NCI-H1694 treated with DMSO at 0.1 percent for 48 hours (cell line): ENCODE measurements at places on chromosomes 6 and 20.

DNA sequence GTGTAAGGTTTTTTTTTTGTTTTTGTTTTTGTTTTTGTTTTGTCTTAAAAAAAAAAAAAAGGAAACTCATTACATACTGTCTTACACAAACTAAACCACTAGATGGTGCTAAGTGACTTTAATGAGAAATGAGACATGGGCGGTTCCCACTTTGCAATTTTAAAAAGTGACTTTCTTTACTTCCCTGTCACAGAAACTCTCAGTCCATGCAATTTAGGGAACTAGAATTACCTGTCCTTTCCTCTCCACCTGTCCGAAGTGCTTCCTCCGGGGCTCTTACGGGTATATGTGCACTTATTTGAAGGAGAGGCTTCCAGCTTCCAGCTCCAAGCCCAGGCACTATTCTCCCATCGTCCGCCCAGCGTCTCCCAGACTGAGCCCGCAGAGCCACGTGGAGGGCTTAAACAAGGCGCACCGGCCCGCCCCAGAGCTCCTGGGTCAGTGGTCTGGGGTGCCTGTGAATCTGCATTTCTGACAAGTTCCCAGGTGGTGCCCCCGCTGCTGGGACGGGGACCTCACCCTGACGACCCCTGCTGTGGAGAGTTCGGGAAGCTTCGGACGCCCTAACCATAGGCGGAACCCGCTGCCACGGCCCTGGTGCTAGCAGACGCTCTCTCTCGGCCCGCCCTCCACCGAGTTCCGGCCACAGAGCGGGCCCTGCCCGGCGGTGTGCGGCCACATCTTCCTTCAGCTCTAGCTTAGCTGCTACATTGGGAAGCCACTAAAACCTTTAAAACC lies 26.1 kb downstream of the BFSP1 start:
- DNase-seq: peak; percentile 43

- DNase-seq: no peak
Observed at GRCh38 chr6:32337186-32337805, 34.4 kb downstream of the TSBP1 start.

DNA sequence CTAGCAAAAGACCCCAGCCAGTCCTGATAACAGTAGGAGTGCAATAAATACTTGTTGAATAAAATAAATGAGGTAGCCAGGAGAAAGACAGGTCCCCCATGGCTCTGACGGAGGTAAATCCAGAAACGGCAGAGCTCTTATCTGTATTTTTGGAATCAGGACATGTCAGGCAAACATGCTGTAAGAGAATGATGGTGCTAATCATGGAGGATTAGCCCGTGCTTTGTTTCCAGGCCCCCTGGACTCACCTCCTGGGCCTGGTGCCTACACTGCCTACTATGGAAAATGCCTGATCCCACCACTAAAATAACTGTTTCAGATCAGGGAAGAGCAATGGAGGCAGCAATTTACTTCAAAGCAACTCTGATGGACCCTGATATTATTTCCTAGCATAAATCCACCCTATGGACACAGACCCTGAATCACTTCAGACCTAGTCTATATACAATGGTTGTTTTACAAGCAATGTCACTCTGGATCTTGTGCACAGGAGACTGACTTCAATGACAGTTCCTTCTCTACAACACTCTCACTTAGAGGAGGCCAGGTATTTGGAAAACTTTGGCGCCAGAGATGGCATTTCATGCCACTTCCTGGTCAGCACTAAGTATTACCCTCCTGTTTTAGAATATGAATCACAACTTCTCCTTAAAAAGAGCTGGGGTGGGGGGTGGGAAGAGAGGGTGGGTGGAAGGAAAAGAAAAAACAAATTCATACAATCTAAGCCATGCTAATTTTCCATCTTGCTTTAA lies 6.4 kb downstream of the MRPL14 start:
- DNase-seq: no peak

- DNase-seq: no peak
Observed at GRCh38 chr20:63326314-63327230, 33.6 kb downstream of the COL20A1 start.

DNA sequence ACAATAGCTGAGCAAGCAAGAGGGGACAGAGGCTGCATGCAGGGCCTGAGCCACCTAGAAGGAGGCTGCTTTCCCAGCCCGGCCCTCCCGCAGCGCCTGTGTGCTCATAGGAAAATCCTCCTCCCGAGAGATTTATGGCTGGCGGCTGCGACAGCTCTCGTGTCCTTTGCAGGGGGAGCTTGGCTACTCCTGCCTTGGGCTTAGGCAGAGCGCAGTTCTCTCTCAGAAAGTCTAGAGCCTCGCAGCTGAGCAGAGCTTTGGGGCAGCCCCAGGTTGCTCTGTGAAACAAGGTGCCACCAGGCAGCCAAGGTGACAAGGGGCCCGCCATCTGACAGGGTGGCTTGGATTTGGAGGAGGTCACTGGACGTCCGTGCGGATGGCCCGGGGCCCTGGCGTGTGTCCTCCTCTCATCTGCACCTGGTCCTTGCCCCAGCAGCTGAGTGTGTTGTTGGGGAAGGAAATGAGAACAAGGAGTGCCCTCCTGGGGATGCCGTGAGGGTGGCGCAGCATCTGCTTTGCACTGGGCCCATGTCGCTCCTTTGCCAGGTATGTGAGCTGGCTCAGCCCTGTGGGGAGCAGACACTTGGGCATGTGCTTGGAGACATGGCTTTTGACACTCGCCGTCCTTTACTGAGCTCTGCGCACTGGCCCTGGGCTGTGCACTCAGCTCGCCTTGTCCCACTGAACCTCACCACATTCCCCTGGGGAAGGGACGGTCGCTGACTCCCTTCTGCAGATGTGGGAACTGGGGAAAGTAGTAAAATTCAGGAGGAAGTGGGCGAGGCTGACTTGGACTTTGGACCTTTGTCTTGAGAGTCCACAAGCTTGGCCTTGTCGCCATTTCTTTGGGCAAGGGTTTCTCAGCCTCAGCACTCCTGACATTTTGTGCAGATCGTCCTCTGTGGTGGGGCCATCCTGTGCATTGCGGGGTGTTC lies 41.9 kb downstream of the EDN3 start:
- DNase-seq: no peak

- DNase-seq: no peak
Observed at GRCh38 chr6:54093326-54093948, 17.8 kb upstream of the MLIP start.

GRCh38 chr6:42366011-42366705 lies 85.6 kb downstream of the TRERF1 start:
- DNase-seq: no peak

DNA sequence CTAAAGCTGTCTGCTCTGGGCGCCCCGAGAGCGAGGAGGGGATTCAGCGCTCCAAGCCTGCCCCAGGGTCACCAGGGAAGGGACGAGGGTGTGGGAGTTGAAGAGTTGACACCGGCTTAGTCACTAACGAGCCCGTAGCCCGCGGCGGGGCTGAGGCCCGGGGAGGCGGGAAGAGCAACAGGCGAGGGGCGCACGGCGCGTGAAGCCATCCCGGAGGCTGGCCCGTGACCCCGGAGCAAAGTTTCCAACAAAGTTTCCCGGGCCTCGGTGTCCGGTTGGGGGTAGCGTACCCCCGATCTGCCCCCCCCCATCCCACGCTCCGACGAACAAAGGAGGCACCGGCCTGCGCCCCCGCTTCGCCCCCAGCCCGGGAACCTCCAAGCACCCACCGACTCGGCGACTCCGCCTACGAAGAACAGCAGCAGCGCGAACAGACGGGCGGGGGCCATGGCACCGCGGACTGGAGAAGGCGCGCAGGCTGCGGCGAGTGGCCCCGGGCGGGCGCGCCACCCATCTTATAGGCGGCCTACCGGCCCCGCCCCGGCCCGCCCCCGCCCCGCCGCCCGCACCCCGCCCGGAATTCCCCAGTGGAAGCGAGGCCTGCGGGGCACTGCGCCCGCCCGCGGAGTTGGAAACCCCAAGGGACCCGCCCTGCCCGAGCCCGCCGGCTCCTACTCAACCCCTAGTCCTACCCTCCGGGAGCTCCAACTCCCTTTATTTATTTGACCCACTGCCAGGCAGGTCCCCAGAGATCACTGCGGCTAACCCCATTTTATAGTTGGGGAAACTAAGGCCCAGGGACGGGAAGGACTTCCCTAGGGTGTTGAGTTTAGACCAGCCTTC lies at the start of gene SDC4:
Gene SDC4, minus strand, starts transcription at position 489 of the 843 bp plus-strand sequence. Its CDS starts 40 bp downstream, at position 449.
- DNase-seq: no peak

- no peak for DNase-seq
Observed at GRCh38 chr6:27477318-27478013, 4.6 kb upstream of the ZNF184 start.

DNA sequence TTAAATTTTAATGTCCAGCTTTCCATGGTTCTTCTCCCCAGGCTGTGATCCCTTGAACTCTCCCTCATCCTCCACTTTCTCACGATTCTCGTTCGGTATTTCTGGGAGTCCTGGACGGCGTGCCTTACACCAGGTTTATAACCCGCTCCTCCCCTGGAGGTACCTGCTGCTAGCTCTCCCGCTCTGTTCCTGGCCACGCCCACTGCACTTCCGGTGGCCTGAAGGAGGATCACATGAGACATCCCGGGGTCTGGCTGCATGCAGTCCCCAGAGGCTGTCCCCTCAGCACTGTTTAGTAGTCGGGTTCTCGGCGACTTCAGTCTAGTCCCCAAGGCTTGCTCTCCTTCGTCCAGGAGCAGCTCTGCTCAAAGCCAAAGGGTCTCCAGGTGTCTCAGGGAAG lies 28.4 kb upstream of the GCLC start:
- DNase-seq: no peak

DNA sequence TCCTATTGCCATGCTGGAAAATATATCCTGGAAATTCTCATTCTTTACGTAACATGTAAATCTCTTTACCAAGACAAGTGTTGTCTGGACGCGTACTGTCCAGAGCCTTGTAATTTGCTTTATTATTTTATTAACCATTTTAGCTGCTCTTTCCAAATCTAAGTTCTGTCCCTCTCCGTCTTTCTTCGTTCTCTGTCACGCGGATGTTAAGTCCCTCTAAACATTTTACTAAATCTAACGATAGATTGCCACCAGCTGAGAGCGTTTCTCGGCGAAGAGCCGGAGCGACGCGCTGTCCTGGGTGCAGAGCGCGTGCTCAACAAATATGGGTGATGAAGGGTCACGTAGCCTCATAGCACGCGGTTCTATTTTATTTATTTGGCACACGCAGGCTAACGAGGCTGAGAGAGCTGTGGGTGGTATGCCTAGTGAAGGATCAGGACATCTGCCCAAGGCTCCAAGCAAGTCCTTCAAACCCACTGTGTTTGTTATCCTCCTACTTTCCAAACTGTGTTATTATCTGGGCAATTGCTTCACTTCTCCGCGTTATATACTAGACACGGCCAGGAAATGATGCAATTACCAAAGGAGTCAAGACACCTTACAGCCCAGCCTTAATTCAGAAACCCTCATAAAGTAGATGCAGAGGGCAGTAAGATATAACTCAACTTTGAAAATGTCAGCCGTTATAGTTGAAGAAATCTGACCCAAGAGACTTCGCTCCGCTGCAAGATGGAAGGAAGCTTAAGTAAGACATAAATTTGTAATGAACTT lies 10.0 kb upstream of the NCOA7 start:
- DNase-seq: peak; percentile 89

DNA sequence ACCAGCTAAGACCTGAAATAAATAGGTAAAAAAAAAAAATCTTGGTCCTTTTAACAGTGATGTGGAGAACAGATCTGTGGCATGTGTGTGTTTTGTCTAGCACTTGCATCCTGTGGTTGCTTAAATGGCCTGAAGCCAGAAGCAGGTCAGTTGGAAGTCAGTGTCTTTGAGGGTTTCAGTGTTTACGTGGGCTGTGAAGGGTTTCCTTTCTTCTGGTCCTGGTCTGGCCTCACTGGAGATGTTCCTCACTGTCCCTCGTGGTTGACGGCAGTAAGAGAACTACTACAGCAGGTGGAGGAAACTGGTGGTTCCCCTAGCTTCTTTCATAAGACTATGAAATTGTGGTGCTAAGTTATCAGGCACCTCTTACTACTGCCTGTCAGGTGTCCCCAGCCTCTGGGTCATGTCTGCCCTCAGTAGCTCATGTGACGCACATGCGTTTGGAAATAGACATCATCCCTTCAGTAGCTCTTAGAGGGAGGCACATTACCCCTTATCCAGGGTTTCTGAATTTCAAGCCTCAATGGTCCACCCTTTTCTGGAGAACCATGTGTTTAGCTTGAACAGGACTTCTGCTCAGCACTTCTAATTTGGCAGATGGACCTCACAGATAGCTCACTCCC lies 59.4 kb upstream of the SCP2D1 start:
- DNase-seq: no peak

- DNase-seq: no peak
Observed at GRCh38 chr6:52603000-52603795, 26.3 kb upstream of the TRAM2 start.

- no peak for DNase-seq
Observed at GRCh38 chr6:47655719-47656595, 42.4 kb upstream of the ADGRF4 start.

DNA sequence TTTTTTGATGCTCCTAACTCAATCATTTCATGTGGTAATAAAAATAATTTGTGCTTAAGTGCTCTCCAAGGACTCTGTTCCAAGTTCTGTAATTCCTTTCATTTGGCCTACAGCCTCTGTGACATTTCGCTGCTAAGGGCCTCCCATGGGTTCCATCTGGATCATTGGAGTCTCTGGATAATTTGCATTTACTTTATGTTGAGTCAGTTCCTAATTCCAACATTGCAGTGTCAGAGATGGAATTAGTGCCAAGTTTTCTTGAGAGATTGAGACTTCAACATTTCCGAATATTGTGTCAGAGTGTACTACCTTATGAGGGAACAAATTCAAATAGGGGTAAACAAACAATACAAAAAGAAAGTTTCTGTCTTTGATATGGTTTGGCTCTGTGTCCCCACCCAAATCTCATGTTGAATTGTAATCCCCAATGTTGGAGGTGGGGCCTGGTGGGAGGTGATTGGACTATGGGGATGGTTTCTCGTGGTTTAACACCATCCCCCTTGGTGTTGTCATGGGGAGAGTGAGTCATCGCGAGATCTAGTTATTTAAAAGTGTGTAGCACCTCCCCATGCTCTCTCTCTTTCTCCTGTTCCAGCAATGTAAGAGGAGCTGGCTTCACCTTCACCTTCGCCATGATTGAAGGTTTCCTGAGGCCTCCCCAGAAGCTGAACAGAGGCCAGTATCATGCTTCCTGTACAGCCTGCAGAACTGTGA lies 244.1 kb upstream of the TBX18 start:
- no peak for DNase-seq

DNA sequence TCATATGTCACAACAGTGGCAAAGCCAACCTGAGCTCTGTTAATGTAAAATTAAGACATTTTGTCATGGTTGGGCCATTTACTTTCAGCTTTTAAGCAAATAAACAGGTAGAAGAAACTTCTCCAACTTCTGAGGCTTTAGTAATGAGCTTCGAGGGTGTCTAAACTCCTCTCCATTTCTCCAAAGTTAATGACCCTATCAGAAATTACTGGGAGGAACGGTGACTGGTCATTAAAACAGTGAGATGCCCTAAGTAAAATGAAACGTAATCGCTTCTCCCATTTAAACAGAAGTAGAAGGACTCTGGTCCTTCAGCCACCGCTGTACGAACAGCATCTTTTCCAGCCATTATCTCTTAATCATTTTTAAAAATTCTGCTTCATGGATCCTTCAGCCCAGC lies 986.9 kb upstream of the MANEA start:
- DNase-seq: no peak

DNA sequence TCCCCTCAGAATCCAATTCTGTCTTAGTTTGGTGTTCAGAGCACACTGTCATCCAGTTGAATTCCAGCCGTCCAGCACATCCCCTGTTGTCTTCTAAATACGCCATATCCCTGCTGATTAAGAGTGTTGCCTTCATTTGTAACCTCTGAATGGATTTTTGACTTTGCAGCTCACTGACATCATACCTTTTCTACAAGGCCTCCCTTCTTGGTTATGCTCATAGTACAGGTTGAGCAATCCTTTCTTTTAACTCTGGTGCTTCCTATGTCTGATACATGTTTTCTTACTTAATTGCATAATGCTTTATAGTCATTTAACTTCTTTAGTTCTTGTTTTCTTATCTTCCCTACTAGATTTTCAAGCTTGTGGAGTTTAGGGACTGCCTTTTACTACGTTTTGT lies 36.4 kb downstream of the XRN2 start:
- no peak for DNase-seq
